ENCODE measurements at places on chromosomes 5 and 9. TPM values are rescaled to one million over a fixed set of nuclear protein-coding genes. Genes with fewer than 3 reads are reported as not detected.

Gene SPATA6L
- 9.4 TPM for total RNA-seq

Gene SOX30
- under 0.01 TPM for total RNA-seq

Gene PHAX
- total RNA-seq: 96.6 TPM

Gene IFNB1
- not detected for total RNA-seq

Gene TICAM2
- 1.2 TPM for total RNA-seq

Gene MARCOL
- not detected for total RNA-seq

Gene NXNL2
- total RNA-seq: 0.41 TPM

Gene FAM120A
- 67.7 TPM for total RNA-seq

Gene FOXI1
- total RNA-seq: not detected

Gene ANXA1
- 8.2 TPM for total RNA-seq

Gene GRIA1
- total RNA-seq: 207 TPM

Gene CER1
- not detected for total RNA-seq

Gene PHF24
- 19.2 TPM for total RNA-seq

Gene SFXN1
- total RNA-seq: 79.5 TPM

GRCh38 chr9:120740132-120740531 lies 25.9 kb upstream of the MEGF9 start:
- DNase-seq: no peak

- peak; percentile 24 for DNase-seq
Measured at GRCh38 chr5:90802474-90803317, 244.1 kb downstream of the ADGRV1 start.

DNA sequence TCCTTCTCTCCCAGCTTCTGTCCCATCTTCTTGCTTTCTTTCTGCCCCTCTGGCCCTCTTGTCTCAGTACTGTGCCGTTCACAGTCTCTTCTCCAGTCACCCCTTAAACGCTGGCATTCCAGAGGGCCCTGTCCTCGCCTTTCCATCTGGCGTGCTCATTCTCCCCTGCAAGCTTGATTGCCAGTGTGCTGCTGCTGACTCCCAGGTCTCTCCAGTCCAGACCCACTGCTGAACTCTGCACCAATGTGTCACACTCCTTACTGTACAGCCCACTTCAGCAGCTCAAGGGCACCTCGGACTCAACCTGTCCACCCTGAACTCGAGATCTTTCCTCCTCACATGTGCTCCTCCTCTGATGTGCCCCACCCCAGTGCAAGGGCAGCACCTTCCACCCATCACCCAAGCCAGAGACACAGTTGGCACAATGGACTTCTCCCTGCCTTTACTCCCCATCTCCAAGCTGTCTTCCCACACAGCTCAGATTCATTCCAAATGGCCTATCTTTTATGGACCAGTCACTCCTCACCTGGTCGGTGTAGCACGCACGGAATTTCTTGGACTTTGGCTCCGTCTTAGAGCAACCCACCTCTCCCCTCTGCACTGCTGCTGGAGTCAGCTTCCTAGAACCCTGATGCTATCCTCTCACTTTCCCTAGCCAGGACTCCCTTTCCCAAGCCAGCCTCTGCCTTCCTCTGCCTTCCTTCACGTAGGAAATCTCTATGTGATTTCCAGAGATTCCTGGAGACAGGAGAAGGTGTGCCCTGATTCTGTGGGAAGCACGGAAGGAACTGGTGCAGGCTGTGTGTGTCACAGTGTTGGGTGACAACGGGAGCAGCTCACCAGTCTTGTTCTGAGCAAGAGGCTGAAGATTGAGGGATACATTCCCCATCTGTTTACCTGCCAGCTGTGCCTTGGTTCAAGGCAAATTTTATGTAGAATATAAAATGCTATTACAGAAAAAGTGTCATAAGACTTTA lies 26.0 kb upstream of the SLC2A8 start:
- no peak for DNase-seq

- DNase-seq: no peak
Measured at GRCh38 chr9:14043483-14043882, 270.5 kb downstream of the NFIB start.

DNA sequence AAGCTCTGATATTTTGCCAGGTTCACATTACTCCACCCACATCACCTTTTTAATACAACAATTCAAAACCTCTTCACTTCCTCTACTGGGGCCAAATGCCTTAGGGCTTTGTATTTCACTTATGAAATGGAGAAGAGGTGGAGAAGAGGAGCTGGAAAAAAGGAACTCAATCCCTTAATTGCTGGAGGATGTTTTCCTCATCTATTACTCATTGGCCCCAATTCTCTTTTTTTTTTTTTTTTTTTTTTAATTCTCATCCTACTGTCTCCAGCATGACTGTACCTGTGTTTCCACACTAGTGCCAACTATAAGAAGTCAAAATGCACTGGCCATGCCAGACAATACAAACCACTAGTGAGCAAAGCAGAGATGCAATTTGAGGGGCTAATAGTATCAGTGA lies 20.9 kb downstream of the FAM13B start:
- DNase-seq: no peak

- DNase-seq: no peak
Measured at GRCh38 chr5:112975721-112976431, 722 bp upstream of the DCP2 start.

- no peak for DNase-seq
Measured at GRCh38 chr9:16921855-16922254, 51.4 kb upstream of the BNC2 start.

DNA sequence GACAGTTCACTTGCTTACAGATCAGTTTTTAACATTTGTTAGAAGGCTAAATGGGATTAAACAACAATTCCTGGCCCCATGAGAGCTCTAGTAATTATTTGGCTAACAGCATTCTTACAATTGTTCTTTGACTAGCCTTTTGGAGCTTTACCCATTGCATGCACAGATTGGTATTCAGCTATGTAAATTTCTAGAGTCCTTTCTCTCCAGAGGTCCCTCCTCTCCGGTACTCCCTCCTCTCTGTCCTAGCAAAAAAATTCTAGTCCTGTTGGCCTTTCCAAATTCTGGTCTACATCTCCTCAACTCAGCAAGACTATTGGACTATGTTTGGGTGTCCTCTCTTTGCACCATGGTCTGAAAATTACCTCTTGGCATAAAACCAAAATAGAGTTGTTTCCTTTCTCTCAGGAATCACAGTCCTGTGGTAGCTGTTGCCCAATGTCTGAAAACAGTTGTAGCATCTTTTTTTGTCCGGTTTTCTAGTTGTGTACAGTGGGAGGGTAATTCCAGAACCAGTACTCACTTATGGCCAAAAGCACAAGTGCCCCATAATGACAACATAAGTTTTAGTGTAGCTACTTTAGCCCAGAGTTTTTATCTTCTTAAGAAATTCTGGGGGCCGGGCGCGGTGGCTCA lies 18.1 kb downstream of the SAR1B start:
- no peak for DNase-seq

DNA sequence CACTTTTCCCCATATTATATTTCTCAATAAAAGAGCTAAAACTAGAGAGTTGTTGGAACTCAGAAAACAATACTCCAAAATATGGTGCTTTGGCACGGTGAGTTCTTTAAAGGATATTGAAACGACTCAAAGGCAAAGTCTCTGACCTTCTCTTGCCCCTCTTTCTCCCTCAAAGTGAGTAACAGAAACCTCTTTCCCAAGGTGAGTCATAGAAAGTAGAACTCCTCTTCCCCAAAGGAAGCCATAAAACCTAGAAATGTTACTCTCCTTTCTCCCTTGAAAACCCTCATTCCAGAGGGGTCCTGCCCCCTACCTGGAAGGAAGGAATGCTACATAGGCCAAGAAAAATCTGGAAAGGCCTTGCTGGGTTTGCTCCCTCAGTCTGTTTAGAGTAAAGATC lies 47.5 kb downstream of the RAPGEF6 start:
- DNase-seq: no peak

- no peak for DNase-seq
Measured at GRCh38 chr5:106854105-106854687, 816.5 kb downstream of the EFNA5 start.

DNA sequence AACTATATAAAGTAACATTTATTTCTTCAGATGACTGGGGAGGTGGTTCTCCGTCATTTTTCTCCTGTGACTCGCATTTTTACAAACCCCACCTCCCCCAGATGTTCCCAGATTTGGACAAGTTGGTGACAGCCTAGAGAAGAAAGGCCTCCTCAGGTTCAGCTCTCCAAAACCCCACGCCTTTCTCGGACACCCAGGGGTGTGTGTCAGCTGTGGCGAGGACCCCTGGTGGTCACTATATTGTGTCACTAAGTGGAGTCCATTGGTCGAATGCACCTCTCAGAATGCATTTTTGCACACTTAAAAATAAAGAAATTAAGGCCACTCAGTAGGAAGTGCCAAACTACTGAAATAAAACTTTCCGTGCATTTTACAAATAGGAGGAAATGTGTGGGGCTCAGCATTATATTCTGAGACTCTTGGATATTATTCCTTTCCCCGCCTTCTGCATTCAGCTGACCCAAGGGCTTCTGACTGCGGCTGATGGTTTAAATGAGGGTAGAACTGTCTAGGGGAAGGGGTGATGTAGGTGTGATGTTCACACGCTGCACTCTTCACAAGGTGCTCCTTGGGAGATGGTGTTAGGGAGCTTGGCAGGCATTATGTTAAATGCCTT lies 47.6 kb downstream of the ACO1 start:
- DNase-seq: no peak

- DNase-seq: no peak
Measured at GRCh38 chr5:143168171-143168741, 235.2 kb downstream of the NR3C1 start.

DNA sequence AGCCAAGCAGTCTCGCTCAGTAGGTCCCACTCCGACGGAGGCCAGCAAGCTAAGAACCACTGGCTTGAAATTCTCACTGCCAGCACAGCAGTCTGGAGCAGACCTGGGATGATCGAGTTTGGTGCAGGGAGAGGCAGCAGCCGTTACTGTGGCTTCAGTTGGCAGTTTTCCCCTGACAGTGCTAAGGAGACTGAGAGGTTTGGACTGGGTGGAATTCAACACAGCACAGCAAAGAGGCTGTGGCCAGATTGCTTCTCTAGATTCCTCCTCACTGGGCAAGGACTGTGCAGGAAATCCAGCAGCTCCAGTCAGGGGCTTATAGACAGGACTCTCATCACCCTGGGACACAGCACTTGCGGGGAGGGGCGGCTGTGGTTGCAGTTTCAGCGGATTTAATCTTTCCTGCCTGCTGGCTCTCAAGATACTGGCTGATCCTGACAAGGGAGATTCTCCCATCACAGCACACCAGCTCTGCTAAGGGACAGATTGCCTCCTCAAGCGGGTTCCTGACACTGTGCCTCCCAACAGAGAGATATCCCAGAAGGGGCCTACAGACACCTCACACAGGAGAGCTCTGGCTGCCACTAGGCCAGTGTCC lies 122.1 kb downstream of the YIPF5 start:
- DNase-seq: no peak

- DNase-seq: no peak
Measured at GRCh38 chr5:79886456-79886855, 104.6 kb downstream of the MTX3 start.

DNA sequence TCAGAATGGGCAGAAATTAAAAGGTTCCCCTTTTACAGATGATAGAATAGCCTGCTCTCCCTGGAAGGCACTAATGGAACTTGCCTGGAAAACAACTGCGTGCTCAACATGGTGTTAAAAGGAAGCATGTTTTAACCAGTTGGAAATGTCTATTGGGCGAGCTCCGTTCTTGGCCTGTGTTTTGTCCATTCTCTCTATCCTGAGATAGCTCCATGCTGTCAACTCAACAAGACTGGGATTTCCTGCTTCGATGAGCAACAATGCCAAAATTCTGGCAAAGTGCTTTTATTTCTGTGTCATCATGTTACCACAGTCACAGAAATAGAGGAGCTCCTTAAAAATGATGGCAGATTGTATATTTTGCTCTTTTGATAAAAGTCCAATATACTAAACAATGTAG lies 198.3 kb downstream of the PLK2 start:
- DNase-seq: no peak

DNA sequence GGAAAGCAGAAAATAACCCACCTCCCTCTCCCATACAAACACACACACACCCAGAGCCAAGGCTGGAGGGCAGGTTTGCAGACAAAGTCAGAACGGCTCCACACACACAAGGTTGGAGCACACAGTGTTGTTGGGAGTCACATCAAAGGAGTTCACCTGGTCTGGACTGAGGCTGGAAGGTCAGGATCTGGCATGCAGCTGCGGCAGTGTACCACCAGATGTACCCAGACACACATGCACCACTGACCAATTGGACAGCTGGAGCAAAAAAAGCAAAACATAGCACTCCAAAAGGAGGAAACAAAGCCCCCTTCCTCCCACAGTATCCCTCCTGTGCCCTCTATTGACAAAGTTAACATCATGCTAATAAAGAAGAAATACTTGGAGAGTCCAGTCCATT lies 94.6 kb upstream of the KIF2A start:
- no peak for DNase-seq

GRCh38 chr9:14314929-14315874 lies 1.3 kb upstream of the NFIB start:
- peak; percentile 90 for DNase-seq

Measured in frontal cortex (tissue), 4 donors.